ENCODE measurements at places on chromosomes 11 and 22. TPM values are rescaled to one million over a fixed set of nuclear protein-coding genes. Genes with fewer than 3 reads are reported as not detected.

The FJX1 gene
- total RNA-seq: 26.0 TPM

The OR8G1 gene
- not detected for total RNA-seq

The OR5P2 gene
- total RNA-seq: 0.09 TPM

The CNIH2 gene
- 0.09 TPM for total RNA-seq

The TMEM151A gene
- not detected for total RNA-seq

All from endothelial cell of coronary artery (primary cell).